ENCODE measurements at places on chromosomes 11 and 22. TPM values are rescaled to one million over a fixed set of nuclear protein-coding genes. Genes with fewer than 3 reads are reported as not detected.

SLC35C1 gene
- total RNA-seq: 0.99 TPM

TOB2 gene
- 15.0 TPM for total RNA-seq

LMNTD2 gene
- total RNA-seq: 1.1 TPM

APOBEC3F gene
- total RNA-seq: 6.4 TPM

- peak; percentile 71 for DNase-seq
Measured at GRCh38 chr11:64146036-64146955, 19.6 kb downstream of the MACROD1 start.

DNA sequence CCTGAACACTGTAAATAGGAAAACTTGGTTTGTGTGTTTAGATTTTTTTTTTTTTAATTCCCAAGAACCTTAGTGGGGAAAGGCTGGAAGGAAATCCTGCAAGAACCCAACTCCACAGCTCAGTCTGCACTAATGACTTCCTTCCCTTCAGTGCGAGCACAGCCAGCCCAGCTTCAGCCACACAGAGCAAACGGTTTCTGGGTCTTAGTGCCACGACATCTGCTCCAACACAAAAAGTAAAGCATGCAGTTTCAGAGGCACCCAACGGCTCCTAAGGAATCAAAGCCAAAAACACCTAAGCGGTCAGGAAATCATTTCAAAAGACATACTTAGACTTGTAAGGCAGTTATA is 236.1 kb downstream of the TTC28 start:
- DNase-seq: no peak

DNA sequence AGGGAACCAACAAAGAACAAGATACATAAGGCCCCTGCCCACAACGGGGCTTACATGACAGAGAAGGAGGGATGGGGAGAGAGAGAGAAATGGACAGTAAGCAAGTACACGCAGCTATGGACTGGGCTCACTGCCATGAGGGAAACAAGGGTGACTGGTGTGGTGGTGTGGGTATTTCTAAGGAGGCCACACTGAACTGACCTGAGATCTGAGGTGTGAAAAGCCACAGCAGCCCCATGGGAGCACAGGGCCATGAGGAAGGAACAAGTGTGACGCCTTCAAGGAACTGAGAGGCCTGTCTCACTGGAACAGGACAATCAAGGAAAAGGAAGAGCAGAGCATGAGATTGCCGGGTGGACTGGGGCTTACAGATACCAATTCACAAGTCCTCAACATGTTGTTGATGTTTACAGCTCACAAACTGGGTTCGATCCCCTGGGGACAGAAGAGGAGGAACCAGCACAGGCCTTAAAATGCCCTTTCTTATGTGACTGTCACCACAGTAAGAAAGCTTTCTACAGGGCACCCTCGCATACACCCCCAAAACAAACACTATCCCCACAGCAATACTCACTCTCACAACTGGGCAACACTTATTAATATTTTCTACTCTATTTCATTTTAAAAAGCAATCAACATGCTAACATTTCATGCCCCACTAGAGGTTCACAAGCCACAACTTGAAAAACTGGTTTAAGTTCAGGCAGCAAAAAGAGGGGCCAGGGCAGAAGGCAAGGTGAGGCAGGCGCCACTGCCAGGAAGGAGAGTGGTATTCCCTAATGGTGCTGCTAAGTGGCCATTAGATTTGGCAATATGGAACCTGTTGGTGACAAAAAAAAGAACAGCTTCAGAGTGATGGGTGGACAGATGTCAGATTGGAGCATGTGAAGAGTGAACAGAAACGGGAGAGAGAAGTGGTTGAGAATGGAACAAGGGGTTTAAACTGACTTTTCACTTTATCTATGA is 39.1 kb downstream of the TCIRG1 start:
- no peak for DNase-seq

DNA sequence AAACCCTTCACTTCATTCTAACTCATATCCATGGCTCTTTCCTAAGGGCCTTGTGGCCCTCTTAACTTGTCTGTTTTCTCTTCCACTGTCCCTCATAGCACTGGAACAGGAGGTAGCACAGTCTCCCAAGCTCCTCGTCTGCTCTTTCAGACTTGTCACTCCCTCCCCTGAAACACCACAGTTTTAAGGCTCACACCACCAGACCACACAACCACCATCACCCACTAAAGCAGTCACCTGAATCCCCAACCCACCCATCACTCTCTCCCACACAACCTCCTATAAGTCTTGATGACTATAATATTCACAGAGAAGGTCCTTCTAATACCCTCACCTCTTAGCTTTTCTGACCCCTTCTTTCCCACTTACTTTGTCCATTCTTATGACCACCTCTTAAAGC is 11.1 kb upstream of the VWCE start:
- DNase-seq: no peak

GRCh38 chr11:110243791-110244190 is 52.6 kb downstream of the RDX start:
- DNase-seq: no peak

DNA sequence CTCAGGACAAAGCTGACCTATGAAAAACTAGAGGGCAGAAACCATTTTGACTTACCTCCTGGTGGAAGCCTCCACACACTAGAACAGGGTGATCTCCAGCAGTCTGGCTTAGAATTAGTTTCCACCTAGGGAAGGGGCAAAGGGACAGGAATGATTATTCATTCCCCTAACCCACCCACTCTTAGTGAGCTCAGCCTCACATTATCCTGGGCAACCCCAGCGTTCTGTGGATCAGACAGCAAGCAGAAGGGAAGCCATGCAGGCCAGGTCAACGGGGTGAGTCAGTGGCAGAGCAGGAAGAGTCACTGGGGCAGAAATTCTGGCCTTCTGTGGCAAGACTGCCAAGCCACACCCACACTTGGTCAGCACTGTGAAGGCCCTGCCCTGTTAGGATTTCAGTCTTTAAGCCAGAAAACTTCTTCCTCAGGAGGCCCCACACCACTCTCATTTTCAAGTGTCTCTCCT is 10.5 kb downstream of the NUMA1 start:
- no peak for DNase-seq

DNA sequence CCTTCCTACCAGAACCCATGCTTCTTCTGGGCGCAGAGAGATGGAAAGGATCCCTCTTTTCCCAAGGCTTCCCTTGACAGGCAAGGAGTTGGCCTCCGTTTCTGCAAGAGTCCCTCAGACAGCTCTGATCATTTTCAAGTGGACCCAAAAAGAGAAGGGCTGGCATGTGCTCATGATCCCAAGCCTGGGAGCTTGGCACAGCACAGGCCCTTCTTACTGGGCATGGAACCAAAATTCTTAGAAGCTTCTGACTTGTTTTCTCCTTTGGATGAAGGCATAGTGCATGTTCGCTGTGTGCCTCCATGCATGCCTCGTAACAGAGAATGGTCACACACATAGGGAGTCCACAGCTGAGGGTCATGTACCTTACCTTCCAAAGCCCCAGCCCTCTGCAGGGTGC is 449.6 kb downstream of the MIAT start:
- no peak for DNase-seq

DNA sequence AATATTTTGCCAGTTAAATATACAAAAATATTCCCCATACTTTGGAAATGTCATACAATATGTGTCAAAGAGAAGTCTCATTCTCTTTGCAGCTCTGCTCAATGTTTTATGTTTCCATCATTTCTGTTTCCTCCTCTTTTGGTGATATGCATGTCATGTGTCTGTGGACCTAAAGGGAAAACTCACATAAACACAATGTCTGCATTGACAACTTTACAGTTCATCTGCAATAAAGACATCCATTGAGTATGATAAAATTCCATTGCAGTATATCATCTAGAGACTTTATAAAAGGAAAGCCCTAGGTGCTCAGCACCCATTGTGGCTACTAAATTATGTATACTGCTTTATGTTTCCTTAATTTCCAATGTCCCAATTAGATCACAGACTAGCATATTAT is 461.3 kb upstream of the FAT3 start:
- no peak for DNase-seq

DNA sequence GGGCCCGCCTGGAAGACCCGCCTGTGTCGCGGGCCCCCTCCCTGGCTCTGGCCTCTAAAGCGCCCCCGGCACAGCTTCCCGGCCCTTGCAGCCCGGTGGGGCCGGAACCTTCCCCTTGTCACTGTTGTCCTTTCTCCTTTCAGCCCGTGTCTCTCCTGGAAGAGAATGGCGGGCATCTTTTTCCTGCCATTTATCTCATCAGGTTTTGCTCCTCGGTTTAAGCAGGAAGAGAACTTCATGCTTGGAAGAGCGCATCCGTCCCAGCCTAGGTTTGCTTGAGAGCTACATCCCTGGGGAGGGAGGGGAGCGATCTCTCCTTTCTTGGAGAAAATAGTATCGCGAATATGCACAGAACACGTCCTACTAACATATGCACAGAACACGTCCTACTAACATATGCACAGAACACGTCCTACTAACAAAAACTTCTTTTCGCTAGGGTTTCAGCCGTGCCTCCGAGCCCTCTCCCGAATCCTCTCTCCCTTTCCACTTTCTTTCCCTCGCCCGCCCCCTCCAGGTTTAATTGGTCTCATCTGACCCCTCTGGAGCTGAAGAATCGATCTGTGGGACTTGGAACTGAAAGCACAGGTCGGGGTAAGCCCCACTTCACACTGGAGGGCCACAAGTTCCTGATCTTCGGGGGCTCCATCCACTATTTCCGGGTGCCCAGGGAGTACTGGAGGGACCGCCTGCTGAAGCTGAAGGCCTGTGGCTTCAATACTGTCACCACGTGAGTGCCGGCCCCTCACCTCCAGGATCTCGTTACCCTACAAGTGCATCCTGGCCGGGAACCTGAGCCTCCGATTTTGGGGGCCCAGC is 1.2 kb downstream of the GLB1L3 start:
- DNase-seq: no peak

DNA sequence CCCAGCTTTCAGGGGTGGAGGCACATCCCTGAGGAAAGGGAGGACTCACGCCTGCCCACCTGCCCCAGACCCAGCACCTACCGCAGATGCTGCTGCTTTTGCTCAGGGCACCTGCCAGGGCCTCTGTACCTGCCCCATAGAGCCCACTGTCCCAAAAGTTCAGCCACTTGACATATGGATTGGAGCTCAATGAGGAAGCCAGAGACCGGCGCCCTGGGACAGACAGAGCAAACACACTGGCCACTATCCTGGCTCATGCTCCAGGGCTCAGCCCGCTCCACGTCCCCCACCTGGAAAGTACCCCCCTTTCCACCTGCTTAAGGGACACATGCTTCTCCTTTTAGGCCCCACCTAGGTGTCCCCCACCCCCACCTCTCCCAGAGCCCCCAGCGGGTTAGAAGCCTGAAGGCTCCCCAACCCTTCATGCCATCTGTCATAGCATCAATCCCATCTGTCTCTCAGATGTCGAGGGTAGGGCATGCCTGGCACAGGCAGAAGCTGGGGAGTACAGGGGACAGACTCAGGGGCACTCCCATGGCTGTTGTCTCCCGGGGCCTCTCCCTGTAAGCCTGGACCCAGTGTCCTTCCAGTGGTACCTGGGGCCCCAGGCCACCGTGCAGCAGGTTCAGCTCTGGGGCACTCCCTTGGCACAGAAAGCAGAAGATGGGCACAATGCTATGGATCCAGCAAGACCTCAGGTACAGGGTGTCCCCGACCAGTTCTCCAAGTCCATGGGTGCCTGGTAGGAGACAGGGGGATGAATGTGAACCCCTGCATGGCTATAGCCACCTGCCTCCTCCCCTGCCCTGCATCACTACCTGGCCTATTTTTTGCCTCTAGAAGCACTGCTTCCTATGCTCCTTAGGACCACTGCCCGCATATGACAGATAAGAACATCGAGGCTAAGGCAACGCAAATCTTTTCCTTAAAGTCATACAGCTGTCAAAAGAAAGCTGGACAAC is 2.2 kb upstream of the P2RX6 start:
- no peak for DNase-seq

GRCh38 chr11:8083088-8083395 is 2.0 kb downstream of the TUB start:
- no peak for DNase-seq
